ENCODE measurements at places on chromosomes 6 and 20.

DNA sequence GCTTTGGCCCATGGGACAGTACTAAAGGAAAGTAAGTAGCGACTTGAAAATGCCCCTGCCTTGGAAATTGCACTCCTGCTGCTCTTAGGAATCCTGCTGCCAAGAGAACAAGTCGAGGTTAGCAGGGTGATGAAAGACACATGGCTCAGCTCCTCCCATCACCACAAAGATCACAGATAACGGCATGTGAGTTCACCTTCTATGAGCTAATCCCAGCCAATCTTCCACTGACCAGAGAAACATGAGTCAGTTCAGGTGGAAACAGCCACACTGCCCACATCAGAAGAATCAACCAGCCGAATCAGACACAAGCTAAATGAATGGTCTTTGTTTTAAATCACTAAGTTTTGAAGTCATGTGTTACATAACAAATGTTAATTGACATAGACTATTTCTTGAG lies 106.3 kb downstream of the PRKN start:
- DNase-seq: no peak

GRCh38 chr6:37339741-37340638 lies 13.8 kb upstream of the RNF8 start:
- no peak for DNase-seq

GRCh38 chr6:153063936-153064335 lies 61.4 kb upstream of the MTRF1L start:
- DNase-seq: no peak

GRCh38 chr6:108592371-108593337 lies 31.9 kb downstream of the FOXO3 start:
- DNase-seq: no peak

DNA sequence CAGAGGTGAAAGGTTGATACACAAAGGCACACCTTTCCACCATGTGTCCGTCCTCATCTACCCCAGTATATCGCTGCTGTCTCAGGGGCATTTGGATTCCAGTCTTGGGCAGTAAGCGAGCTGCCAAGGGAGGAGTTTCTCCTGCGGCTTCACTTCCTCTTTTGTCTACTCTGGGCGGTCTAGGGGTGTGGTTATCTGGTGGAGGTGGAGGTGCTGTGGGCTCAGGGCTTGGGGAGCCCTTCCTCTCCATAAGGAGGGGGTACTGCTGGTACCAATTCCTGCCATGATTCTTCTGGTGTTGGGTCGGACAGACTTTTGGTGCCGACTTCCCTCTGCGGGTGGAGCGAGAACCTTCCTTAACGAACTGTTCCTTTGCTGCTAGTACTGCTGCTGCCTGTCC lies 31.9 kb upstream of the FABP7 start:
- DNase-seq: no peak

- no peak for DNase-seq
These were observed 9.6 kb downstream of the GMEB2 start for GRCh38 chr20:63617092-63617875.

- no peak for DNase-seq
These were observed 45.1 kb downstream of the PTK7 start for GRCh38 chr6:43120944-43121913.

DNA sequence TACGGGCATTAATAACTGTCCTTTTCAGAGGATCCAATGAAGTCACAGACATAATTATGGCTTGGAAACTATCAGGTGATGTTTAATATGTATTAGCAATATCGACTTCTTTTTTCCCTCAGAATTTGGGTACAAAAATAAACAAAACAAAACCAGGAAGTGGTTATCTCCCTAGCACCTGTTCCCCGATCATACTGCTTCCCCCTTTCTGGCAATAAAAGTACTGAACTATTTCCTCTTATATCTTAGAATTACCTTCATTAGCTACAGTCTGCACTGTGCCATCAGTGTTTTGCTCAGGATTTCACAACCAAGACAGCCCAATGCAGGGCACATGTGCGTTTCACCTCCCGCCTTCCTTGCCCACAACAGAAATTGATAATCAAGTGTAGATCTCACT lies 216.9 kb upstream of the BTBD3 start:
- no peak for DNase-seq

- no peak for DNase-seq
These were observed 268.4 kb upstream of the PRND start for GRCh38 chr20:4453359-4453758.

DNA sequence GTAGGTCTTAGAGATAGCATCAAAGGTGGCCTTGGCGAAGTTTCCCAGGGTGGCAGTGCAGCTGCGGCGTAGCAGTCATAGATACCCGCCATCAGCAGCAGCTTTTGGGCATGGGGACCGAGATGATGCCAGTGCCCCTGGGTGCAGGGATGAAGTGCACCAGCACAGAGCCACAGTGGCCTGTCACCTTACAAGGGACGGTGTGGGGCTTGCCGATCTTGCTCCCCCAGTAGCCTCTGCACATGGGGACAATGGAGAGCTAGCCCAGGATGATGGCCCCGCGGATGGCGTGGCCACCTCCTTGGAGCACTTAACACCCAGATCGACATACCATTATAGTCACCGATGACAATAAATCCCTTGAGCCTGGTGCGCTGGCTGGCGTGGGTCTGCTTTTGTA lies 195.5 kb downstream of the ZMYND8 start:
- no peak for DNase-seq

- no peak for DNase-seq
These were observed at the start of gene TAGAP for GRCh38 chr6:159044899-159045727. TSS of gene TAGAP (minus strand) at chr6:159044991. CDS start at chr6:159044146, 845 bp downstream.

- no peak for DNase-seq
These were observed 226.6 kb upstream of the MOCS1 start for GRCh38 chr6:40160826-40161225.

DNA sequence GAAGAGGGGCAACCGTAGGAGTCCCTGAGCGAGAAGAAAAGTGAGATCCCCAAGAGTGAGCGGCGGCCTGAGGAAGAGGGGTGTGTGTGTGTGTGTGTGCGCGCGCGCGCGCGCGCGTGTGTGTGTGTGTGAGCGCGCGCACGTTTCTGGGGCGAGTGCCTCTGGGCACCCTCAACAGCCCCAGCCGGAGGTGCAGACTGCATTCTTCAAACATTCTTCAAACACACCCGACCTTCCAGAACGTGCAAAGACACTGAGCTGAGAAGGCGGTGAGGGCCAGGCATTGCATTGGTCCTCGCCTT lies 76.2 kb upstream of the FOXP4 start:
- DNase-seq: peak; percentile 80

DNA sequence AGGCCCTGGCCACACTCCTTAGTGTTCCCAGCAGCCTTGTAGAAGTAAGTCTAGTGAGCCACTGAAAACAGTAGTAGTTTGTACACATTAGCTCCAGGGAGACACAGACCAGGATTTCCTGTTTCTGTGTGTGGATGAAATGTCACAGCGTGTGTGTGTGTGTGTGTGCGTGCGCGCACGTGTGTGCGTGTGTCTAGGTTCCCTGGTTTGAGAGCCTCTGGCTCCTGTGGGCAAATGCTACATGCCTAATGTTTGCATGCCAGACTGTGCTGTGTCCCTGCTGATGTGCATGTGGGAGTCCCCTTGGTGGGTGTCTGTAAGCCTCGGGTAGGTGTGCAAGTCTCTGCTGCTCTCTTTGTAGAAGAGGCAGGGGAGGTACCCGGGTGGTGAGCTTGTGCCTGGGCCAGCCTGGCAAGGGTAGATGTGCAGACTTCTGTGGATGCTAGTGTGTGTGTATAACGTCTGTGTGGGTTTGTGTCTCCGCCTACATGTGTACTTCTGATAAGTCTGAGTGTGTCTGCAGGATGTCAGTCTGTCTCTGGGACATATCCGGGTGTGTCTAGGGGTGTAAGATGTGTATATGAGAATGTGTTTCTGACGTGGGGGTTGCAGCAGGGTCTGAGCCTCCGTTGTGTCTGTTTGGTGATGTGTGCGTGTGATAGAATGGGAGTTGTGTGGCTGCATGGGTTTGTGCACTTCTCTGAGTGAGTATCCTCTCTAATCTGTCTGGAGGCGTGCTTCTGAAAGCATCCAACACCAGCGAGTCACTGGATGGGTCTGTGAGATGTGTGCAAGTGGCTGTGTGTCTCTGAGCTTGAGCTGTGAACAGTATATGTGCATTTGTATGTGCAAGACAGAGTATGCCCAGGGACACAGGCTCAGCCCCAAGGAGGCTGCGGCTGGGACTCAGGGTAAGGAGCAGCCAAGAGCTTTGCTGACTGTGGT lies 19.0 kb upstream of the TLDC2 start:
- no peak for DNase-seq

- no peak for DNase-seq
These were observed 1.5 kb downstream of the LATS1 start for GRCh38 chr6:149716181-149716963.

- DNase-seq: no peak
These were observed 113.7 kb upstream of the JARID2 start for GRCh38 chr6:15132167-15132566.

- DNase-seq: no peak
These were observed 86.1 kb upstream of the EZR start for GRCh38 chr6:158905277-158905676.

DNA sequence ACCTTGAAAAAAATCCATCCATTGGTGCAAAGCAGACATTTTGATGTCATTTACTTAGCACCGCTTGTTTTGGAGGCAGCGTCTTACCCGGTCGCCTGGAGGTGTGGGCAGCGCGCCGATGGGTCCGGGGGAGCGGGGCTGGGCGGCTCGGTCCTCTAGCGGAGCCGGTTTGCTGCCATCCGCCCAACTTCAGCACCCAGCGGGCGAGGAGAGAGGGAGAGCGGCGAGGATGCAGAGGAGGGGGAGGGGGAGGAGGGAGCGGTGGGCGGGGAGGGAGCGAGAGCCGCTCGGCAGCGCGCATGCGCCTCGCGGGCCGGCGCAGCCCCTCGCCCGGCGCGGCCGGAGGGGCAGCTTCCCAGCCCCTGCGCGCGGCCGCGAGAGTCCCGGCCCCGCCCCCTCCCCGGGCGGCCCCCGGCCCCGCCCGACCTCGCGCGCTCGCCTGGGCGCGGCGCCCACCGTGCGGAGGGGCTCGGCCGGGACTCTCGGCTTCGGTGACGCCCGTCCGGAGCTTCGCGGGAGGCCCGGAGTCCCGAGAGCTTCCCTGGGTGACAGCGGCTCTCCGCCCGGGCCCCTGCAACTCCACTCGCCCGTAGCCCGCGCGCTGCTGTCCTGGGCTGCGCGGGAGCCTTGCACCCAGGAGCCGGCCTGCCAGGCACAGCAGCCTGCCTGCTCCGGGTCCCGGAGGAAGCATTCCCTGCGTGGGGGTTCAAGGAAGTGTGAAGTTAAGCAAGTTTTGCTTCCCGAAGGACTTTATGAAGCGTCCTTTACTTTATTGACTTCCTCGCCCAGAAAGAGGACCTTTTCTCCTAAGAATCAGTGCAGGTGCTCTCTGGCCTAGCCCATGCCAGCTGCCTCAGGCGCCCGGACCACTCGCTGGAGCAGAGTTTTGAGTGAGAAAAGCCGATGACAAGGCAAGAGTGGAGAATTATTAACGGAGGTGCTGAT lies at the start of gene RGS17:
Gene RGS17 (minus strand): TSS at position 246 of the 945 bp plus-strand sequence. CDS start 87,264 bp downstream, outside the sequence.
- DNase-seq: peak; percentile 89

GRCh38 chr6:85923013-85923430 lies 280.3 kb upstream of the SYNCRIP start:
- peak; percentile 67 for DNase-seq

GRCh38 chr20:10322073-10323012 lies 103.7 kb downstream of the SNAP25 start:
- DNase-seq: no peak

GRCh38 chr6:144179237-144179636 lies 28.9 kb downstream of the STX11 start:
- DNase-seq: no peak

GRCh38 chr20:1619861-1620444 lies at the start of gene SIRPB1:
TSS of gene SIRPB1 (minus strand) at chr20:1620009. CDS start at chr20:1619944, 65 bp downstream.
- DNase-seq: no peak

GRCh38 chr20:25644814-25645213 lies 21.0 kb upstream of the NANP start:
- DNase-seq: no peak

DNA sequence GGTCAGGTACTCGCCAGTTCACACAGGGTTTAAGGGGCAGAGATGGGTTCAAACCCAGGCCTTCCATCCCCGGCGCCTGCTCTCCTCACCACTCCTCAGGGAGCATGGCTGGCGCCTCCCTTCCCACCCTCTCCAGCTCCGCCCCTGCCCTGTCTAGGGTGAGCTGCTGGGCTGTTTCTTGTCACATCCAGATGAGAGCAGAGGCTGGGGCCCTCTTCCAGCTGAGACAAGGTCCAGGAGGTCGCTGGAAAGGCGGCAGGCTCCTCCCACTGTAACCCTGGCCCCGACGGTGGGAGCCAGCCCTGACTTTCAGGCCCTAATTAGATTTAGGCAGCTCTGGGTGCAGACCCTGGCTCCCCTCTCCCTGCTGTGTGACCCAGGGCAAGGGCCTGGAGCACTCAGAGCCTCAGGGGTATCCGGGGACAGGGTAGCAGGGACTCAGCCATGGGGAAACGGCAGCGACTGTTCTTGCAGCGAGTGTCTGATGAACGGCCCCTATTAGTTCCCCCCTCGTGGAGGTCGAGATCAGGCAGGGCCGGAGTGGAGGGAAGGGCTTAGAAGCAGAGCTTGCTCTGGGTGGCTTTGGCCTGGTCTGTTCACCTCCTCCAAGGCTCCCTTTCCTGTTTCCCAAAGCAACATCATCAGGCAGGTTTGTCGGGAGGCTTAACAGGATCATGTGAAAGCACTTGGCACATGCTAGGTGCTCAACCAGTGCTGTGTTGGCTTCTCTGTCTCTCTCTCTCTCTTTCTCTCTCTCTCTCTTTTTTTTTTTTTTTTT lies 33.4 kb downstream of the SNAI1 start:
- DNase-seq: peak; percentile 40

DNA sequence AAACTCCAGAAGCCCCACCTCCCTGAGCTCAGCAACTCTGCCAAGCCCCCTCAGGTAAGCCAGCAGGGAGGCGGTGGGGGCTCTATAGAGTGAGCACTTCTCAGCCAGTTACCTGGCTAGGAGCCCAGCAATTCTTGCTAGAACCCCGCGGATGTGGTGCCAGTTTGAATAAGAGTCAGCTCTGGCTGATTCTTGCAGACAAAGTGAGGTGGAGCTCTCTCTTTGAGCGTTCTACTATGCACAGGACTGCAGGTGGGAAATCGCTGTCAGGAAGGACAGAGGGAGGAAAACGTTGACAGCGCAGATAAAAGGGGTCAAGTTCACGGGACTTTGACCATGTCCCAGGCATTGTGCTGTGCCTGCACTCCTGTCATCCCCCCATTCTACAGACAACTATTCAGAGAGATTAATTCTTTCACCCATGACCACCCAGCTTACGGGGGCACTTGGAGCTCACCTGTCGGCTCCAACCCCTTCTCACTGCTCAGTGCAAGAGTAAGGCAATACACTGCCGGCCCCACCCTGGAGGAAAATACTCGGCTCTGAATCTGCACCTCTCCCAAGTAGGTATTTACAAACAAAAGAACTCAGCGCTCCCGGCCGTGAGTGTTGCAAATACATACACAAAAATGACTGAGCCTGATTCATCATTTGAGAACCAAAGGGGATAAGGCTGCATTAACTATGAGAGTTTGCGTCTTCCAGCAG lies 92.9 kb downstream of the ANKRD60 start:
- no peak for DNase-seq

GRCh38 chr20:38894091-38894847 lies 31.9 kb upstream of the FAM83D start:
- DNase-seq: peak; percentile 62

Data from retina (tissue), 1 donor.